ENCODE measurements at places on chromosomes 16 and 17.

DNA sequence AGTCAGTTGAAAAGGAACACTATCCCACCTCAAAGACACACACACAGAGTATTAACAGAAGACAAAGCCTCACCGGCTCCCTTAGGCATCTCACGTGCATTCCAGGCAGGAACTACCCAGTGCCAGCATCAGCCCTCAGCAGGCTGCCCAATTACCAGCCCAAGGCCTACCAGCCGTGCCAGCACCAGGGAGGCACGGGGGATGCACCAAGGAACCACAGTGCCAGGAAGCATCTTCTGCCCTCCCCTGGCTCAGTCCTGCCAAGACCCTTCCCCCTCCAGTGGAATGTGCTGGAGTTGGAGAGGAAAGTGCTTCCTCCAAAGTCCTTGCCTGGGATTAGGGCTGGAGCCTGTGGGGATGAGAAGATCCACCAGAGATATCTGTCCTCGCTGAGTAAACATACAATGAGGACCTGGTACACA is 11.0 kb upstream of the KRT19 start:
- DNase-seq: no peak

DNA sequence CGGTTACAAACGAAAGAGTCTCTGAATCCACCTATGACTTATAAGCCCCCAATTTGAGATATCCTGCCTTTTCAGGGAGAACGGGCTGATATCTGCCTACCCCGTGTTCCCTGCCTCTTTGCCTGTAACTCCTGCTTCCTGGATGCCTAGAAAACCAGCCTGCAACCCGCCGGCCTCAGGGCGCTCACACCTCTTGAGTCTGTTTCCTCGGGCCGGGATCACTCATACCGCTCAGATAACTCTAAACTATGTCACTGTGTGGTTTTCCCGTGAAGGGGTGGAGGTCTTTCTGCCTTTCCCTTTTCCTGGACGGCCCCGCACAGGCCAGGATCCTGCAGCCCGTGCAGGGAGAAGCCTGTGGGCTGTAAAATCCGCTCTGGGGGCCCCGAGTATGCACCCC is 10.4 kb downstream of the RPUSD1 start:
- no peak for DNase-seq

DNA sequence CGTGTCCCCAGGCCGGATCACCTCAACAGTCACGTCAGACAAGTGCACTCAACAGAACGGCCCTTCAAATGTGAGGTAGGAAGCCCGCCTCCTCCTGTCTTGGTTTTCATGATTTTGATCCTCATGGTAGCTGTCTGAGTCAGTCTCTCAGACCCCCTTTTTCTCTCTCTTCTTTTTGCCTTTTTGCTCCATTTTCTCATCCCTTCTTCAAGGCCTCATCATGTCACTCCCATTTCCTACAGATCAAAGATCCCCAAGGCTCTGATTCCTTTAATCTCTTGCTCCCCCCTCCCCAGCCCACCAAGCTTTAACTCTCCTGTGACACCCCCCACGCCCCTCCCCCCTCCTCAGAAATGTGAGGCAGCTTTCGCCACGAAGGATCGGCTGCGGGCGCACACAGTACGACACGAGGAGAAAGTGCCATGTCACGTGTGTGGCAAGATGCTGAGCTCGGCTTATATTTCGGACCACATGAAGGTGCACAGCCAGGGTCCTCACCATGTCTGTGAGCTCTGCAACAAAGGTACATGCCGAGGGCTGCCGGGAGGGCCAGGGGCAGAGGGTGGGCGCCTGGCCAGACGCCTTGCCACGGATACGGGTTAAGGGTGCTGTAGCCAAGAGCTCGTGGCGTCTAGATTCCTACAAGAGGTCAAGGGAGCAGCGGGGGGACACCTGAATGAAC is 2.0 kb downstream of the MAZ start:
- DNase-seq: no peak

DNA sequence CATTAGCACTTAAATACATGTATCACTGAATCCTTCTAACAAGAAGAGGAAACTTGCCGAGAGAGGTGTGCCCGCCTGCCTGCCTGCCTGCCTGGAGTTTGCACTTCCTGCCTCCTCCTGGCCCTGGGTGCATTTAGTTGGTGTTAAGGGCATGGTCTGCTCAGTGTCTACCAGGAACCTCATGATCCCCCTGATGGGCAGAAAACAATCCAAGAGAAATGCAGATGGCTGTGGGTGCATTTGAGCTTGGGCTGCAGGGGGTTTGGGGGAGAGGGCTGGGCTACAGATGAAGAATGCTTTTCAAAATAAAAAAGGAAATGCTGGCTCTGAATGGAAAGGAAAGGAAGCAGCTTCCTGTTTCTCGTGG is 10.1 kb downstream of the KSR1 start:
- DNase-seq: no peak

DNA sequence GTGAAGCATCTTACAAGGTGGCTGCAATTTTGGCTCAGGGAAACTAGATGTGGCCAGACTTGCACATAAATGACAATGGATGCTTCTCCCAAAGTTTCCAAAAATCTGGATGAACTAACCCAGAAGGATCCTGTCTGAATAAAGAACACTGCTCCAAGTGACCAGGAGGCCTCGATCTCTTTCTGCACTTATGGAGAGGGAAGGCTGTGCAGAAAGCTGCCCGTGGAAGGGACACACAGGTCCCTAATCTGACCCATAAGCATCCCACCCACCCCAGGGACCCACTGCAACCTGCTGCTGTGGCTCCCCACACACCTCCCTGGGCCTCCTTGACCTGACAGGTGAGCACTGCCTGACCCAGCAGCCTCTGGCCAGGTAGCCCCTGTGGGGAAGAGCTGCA is 74.6 kb upstream of the SEC14L1 start:
- no peak for DNase-seq

- no peak for DNase-seq
Measured at GRCh38 chr17:13797863-13798262, 196.1 kb upstream of the HS3ST3A1 start.

- no peak for DNase-seq
Measured at GRCh38 chr17:29732613-29733012, 109.9 kb upstream of the CORO6 start.

GRCh38 chr17:82105882-82106687 is 8.0 kb upstream of the FASN start:
- DNase-seq: no peak

GRCh38 chr17:55484575-55484974 is 26.7 kb downstream of the SMIM36 start:
- DNase-seq: no peak

- DNase-seq: peak; percentile 46
Measured at GRCh38 chr17:61218438-61218837, 181.2 kb upstream of the TBX2 start.

GRCh38 chr16:68590201-68590994 is 51.3 kb downstream of the ZFP90 start:
- no peak for DNase-seq

DNA sequence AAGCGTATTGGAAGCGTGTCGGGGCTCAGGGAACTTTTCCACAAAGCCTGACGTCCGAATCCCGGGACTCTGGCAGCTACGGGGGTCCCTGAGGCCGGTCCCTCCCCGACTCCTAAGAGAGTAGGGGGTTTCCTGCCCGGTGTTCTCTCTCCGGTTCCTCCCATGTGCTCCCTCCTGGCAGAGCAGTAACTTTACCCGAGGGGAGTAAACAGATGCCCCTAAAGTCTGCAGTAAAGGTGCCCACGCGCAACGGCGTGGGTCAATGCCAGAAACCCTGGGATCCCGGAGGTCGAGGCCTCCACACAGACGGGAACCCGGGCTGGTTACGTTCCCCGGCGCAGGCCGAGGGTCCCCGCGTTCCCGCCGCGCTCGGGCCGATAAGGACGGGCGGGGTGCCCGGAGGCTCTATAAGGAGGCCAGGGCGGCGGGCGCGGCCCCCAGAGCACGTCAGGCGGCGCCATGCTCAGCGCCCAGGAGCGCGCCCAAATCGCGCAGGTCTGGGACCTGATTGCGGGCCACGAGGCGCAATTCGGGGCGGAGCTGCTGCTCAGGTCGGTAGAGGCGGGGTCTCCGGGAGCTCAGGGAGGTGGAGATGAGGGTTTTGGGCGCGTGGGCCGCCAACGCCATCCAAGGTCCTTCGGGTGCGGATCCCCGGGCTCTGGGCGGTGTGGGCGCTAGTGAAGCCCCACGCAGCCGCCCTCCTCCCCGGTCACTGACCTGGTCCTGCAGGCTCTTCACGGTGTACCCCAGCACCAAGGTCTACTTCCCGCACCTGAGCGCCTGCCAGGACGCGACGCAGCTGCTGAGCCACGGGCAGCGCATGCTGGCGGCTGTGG is at the start of gene HBM:
Gene HBM, plus strand, starts transcription at position 440 of the 836 bp plus-strand sequence. Its CDS starts 20 bp downstream, at position 460.
- no peak for DNase-seq

- no peak for DNase-seq
Measured at GRCh38 chr16:84741340-84741830, 41.6 kb downstream of the USP10 start.

- peak; percentile 98 for DNase-seq
Measured at GRCh38 chr17:42428141-42428944, 5.3 kb upstream of the CAVIN1 start.

DNA sequence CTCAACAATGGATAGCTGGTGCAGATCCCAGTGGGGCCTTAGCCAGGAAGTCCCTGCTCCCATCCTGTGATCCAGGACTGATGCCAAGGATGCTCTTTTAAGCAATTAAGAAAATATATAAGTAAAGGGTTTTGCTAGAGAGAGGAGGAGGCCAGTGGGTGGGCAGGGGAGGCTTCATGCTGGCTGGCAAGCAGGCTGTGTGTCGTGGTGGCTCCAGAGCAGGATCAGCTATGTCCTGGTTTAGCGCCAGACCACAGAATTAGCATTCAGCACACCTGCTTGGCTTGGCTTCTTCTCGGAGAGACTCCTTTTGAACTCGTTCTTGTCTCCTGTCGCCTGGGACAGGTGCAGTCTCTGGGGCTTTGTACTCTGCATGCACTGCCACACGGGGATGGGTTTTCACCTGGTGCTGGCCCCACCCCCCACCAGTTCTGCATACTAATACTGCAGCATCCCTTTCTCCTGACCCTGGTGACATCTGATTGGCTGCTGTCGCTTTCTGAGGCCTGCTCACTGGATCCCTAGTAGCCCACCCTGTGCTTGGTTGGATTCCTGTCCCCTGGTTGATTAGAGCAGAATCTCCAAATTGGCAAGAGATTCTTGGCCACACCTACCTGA is 66.1 kb downstream of the PLD6 start:
- no peak for DNase-seq

DNA sequence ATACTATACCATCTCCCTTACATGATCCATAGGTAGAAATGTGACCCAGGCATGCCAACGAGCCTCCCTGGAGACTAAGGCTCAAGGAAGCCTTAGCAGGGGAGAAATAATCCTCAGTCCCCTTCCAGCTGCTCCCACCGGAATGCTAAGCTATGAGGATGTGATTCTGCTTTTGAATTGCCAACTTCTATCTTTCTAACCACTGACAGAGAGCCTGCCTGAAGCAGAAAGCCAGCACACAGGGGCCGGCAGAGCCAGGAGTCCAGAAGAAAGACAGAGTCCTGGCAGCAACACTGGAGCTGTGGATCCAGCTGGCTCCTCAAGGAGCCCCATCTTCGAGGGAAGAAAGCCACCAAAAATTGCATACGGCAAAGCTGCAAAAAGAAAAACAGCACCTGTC is 579.6 kb upstream of the CDH5 start:
- DNase-seq: no peak

- DNase-seq: no peak
Measured at GRCh38 chr16:1932050-1933028, 10.7 kb downstream of the MSRB1 start.

DNA sequence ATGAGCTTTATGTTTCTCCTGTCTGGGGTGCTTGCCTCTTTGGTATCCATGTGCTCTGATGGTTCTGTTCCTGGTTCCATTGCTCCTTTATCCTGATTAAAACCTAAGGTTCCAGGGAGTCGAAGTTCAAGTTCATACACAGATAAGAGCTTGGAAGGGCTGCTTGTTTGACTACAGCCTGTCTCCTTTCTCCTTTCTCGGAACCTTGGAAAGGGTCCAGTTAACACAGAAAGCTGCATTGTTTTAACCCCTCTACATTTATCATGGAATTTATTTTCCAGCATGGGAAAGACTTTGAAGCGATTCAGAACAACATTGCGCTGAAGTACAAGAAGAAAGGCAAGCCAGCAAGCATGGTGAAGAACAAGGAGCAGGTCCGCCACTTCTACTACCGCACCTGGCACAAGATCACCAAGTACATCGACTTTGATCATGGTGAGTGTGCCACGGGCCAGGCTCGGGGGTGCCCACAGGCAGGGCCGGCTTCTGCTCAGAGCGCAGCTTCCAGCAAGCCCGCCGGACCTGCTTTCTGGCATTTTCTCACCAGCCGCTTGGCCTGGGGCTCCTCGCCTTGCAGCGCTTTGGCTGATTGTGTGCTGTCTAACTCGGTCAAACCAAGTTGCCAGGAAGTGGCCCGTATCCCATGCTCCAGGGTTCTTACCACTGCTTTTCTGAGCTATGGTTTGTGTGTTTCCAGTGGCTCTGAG is 19.9 kb downstream of the CRAMP1 start:
- no peak for DNase-seq

GRCh38 chr17:36856222-36856621 is 81.1 kb upstream of the LHX1 start:
- DNase-seq: no peak

DNA sequence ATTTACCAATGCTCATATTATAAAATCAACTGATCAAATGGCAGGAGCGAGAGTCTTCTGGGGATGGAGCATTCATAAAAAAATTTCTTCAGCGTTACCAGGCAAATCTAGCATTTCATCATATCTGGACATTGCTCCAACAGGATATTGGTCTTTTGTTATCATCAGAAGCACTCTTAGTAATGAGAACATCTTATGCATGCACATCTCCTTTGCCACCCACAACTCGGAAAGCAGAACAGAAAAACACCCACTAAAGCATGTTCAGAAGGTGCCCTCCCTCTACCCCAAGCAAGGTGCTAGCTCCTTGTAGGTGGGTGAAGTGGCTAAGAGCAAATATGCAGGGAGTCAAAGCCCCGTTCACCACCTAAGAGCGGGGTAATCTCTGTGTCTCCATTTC is 18.9 kb downstream of the ARHGAP17 start:
- DNase-seq: no peak

- no peak for DNase-seq
Measured at GRCh38 chr17:17403899-17404576, 72.8 kb upstream of the MED9 start.

- DNase-seq: no peak
Measured at GRCh38 chr16:19140396-19140795, 26.6 kb downstream of the ITPRIPL2 start.

DNA sequence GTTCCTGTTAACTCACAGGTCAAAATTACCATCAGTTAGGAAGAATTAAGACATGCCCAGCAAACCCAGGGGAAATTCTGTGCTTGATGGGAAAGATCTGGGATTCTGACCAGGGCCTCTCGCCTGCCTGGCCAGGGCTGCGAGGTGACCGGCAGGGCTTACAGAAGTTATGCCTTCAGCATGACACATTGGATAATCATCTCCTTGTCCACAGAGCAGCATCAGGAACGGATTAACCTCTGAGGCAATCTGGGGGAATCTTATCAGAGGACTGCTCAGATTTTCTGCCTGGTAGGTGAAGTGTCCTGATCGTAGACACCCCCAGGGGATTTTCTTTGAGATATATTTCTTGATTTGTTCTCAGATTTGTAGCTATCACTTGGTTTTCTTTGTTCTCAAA is 172.5 kb downstream of the HS3ST3A1 start:
- DNase-seq: peak; percentile 69
